ENCODE measurements at places on chromosomes 3 and 15. TPM values are rescaled to one million over a fixed set of nuclear protein-coding genes. Genes with fewer than 3 reads are reported as not detected.

DNA sequence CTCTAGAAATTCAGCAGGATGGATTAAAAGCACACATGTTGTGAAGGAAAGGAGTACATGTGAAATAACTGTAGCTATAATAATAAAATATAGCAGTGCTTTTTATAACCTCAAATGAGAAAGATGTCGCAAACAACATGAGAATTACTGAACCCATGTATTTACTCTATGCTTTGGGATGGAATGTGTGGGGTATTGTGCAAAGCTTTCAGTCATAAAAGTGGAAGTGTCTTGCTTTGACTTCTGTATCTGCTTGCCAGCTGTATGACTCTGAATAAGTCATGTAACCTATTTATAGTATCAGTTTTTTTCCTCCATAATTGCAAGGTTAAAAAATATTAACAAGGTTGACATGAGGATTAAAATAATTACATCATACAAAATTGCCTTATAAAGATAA is 519.3 kb upstream of the CADM2 start:
- no peaks in the 10 kb centered on the region for H3K36me3 ChIP-seq
- no peaks in the 10 kb centered on the region for H3K27me3 ChIP-seq
- no peak for DNase-seq

Gene SLC22A13
- total RNA-seq = 0.31 TPM

Gene CCR5
- total RNA-seq = 2.2 TPM

DNA sequence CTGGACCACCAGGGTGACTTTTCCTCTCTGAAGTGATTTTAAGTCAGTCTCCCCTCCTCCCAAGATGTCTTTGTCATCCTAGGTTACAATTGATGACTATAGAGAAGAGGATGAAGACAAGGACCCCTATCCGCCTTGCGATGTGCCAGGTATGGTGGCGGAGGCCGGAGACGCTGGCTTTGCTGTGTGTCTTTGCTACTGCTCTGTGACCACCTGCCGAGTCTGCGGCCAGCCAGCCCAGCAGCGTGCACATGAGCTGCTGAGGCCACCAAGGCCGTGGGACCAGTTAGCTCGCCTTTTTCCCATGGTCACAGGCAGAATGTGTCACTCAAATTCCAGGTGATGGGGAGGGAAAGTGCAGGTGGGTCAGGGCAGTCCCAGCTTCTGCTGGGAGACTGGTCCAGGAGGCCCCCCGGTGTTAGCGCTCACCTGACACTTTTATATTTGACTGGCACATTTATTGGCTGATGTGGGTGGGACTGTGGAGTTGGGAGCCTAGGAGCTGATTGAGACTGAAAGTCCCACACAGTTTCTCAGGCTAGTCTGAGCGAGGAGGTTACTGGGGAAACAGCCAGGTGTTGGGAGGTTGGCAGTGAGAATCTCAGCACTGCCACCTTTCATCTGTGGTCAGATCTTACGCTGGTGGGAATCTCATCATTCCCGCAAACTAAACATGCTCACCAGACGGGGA is 114.1 kb downstream of the CHDH start:
- no peak for DNase-seq

- DNase-seq = no peak
- H3K27me3 ChIP-seq = no peaks in the 10 kb centered on the region
- H3K4me3 ChIP-seq = no peak overlapping the region
Measured at GRCh38 chr3:107077391-107077790, 299.8 kb upstream of the CCDC54 start.

DNA sequence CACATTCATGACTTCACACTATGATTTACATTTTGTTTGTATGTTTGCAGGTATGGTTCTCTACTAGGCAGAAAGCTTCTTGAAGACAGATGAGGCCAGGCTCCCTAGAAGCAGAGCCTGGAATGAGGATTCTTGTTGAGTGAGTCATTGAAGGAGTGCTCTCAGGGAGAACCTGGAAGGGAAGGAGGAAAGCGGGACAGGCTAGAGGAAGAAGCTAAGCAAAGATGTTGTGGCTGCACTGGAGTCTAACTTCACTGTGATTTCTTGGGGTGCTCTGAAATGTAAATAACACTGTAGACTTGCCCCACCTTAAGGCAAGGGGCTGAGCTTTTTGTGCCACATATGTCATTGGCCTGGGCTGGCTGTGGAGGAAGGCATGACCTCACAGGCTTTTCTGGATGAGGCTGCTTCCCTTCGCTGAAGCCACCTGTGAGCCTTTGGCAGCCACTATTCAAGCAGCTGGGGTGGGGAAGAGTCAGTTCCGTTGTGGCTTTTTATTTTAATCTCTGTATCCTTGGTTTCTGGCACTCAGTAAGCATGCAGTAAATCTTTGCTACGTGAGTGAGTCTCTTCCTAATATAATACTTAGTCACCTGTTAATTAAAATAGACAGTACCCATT is 307.3 kb downstream of the SV2B start:
- H3K27ac ChIP-seq = no peak overlapping the region
- peak; percentile 5 for DNase-seq
